ENCODE measurements at places on chromosomes 3 and 15. TPM values are rescaled to one million over a fixed set of nuclear protein-coding genes. Genes with fewer than 3 reads are reported as not detected.

DNA sequence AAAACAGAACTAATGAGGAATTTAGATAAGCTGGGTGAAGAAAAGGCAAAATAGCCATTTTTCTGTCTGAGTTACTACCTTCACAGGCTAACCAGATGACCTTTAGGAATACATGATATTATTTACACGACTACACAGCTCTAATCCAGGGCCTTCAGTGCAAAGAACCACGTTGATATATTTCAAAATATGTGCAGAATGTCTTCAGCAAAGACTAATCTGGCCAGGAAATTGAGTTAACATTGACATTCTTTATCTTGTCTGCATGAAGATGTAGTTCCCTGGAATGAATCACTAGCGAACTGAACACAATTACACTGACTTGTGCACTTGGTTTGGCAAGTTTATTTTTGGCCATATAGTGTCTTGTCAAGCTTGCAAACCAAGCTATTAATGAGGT, 41.5 kb downstream of the PDHB start:
- DNase-seq, result no peak

Gene LRRFIP2
- 38.1 TPM for total RNA-seq

- DNase-seq, result no peak
These were observed 37.8 kb upstream of the ATP10A start for GRCh38 chr15:25900901-25901300.

Gene IMPG2
- total RNA-seq, result 0.18 TPM

Gene TNFSF10
- 0.68 TPM for total RNA-seq

DNA sequence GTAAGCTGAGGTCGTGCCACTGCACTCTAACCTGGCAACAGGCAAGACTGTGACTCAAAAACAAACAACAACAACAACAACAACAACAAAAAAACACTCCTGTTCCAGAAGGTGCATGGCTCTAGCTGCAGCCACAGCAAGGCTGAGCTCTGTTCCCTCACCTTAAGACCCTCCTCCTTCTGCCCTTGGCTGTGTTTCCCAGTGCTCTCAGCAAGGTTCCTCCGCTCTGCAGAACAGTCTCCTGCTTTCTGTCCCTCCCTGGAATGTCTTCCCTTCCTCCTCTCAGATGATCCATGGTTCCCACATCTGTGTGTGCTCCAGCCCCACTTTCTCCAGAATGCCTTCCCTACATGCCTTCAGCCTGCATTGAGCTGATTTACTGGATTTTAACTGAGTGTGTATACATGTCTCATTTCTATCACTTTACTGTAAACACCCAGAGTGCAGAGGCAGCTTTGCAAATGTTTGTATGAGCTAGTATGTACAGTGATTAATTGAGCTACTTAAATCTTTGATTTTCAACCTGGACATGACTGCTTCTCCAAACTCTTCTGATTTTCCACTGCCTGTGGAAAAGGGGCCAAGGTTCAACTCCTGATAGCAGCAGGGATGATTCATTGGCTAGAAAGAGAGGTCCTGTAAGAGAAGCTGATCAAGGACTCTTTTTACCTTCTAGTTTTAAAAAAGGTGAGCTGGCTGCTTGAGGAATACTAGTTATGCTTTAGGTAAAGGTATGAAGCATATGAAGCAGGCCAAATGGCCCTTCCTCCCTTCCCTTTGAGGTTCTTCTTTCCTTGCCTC, 14.7 kb downstream of the ANKUB1 start:
- DNase-seq, result no peak

Gene KCNMB2
- not detected for total RNA-seq

- no peak for DNase-seq
These were observed 4.5 kb downstream of the RAB43 start for GRCh38 chr3:129117134-129117533.

- no peak for DNase-seq
These were observed 38.4 kb downstream of the NDUFB4 start for GRCh38 chr3:120634539-120634938.

- DNase-seq, result no peak
These were observed 3.5 kb downstream of the SLTM start for GRCh38 chr15:58929891-58930416.
